ENCODE measurements at places on chromosomes 3 and 15.

DNA sequence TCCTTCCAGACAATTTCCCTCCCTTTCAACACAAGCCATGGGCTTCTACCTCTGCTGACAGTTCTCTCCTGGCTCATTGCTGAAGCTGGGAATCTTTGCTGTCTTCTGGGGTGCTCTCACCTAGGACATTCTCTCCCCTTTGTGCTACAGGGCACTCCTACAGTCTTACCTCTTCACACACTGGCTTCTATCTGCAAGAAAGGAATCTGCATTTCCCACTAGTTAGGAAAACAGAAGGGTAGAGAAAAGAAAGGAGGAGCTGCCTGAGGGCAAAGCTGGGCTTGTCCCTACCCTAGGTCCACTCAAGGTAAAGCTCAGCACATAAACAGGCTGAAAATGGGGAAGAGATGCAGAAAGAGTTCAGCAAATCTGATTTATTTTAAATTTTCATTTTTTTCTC, 5.6 kb upstream of the ARGFX start:
- no peak for DNase-seq

- DNase-seq: no peak
Observed at GRCh38 chr3:165669967-165670366, 167.3 kb downstream of the BCHE start.

DNA sequence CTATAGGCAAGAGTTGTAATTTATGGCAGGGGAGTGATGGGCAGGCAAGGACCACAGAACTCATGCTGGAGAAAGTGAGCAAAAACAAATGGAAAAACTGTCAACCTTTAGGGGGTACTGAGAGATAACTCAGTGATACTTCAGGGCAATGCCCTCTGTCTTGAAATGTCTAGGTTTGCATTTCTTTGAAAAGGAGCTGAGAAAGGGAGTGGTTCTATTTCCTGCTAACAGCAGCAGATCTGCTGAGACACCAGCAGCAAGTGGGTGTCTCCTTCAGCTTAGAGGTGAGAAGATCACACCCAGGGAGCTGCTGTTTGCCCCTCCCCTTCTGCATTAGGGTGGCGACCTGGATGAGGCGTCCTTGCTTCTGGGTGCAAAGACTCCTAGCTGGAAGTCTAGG, 42.3 kb upstream of the XIRP1 start:
- no peak for DNase-seq

- no peak for DNase-seq
Observed at GRCh38 chr3:18529631-18530030, 104.5 kb upstream of the SATB1 start.

DNA sequence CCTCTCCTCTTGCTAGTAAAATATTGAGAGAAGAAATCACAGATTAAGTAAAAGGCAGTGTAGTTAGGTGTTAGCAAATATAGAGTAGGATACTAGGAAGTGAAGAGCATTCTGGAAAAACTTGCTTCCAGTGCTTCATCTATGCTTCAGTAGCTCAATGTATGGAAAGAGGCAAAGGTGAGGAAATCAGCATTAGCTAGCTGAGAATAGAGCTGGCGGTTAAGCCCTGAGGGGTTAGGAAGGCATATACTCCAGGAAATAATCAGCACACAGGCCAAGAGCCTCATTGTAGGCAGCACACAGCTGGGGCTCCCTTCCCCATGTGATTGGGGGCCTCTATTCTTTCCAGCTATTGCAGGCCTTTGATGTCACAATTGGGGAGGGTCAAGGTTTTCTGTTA, 13.8 kb downstream of the RCCD1 start:
- no peak for DNase-seq

- no peak for DNase-seq
Observed at GRCh38 chr3:184315543-184315867, 1.1 kb downstream of the EIF4G1 start.

DNA sequence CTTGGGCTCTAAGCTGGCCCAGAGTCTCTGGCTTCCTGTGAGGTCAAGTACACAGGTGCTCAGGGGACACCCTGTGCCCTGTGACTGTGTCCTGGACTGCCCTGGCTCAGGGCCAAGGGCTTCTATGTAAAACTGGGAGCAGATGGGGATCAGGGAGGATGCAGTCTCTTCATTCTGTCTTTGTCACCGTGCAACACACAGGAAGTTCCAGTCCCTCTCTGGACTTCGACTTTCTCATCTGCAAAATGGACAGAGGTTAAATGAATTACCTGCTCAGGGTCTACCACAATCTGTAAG, 61.9 kb upstream of the TLE3 start:
- no peak for DNase-seq

DNA sequence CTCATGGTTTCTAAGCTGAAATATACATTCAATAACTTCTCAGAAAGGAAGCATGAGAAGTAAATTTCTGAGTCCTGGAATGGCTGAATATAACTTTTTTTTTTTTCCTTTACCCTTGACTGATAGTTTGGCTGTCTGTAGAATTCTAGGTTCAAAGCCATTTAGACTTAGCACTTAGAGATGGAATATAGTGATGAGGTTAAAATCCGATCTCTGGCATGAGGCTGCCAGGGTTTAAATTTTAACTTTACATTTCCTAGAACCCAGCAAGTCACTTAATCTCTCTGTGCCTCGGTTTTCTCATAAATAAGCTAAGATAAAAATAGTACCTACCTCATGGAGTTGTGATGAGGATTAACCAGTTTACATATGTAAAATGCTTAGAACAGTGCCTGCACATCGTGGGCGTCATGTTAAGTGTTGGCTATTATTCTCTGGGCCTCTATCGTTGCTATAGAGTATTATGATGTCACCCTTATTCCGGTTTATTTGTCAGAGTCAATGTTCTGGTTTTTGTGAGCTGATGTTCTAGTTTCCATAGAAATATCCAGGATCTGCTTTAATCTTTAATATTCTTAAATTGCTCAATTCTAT, 199.8 kb upstream of the TLE3 start:
- no peak for DNase-seq

DNA sequence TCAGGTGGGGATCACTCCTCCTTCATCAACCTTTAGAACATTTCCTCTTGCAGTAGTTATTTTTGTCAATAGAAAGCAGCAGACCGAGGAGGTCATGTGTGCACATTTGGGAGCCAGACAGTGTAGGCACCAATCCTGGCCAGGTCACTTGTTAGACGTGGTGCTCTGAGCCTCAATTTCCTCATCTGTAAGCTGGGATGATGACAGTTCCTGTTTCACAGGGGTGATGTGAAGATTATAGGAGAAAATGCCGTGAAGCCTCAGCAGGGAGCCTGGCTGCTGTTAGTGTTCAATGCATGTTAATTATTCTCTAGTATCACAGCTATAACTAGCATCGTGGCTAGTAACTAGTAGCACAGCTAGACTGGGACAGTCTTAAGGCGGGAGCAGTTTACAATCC, 64.7 kb downstream of the ATP2B2 start:
- DNase-seq: no peak

DNA sequence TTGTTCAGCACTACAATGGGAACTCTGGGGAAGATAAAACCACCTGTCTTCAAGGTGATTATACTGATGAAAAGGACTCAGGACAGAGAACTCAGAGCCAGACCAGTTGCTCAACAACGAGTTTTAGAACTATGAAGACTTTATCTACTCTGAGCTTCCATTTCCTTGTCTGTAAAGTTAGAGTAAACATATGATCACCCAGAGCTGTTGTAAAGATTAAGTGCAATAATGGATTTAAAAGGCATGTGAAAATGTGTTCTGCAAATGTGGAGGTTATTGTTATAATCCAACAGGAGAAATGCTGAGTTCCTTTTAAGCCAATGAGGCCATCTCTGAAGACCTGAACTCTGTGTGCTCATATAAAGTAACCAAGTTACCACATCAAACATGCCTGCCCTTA, 139.7 kb upstream of the CMC1 start:
- no peak for DNase-seq

- DNase-seq: peak; percentile 65
Observed at GRCh38 chr3:186519021-186519658, 25.0 kb downstream of the CRYGS start.

GRCh38 chr15:59140422-59141226, 35.7 kb downstream of the CCNB2 start:
- no peak for DNase-seq

Measured in stimulated activated CD8-positive, alpha-beta memory T cell treated with anti-CD3 and anti-CD28 coated beads, Interleukin-4, amount 100 ng/mL, for 4 hours (primary cell).